ENCODE measurements at places on chromosomes 3 and 15.

DNA sequence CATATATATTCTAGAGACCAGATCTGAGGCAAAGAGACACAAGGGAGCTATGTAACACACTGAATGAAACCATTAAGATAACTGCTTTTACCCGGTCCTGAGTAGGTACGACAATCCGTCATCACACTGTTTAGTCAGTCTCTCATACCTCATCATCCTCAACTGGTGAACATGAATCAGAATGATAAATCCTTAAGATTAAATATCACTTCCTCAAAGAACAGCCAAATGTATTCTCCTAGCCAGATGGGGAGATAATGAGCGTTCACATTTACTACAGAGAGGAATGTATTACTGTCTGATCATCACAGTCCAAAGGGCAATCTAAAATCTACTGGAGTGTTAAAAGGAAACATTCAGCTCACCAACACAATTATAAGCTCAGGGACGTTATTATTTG is 319.4 kb upstream of the STAC start:
- H3K4me1 ChIP-seq, result no peaks in the 10 kb centered on the region
- H3K27me3 ChIP-seq, result no peaks in the 10 kb centered on the region
- no peak overlapping the region for H3K4me3 ChIP-seq
- no peak for DNase-seq
- no peak overlapping the region for H3K27ac ChIP-seq
- H3K36me3 ChIP-seq, result no peaks in the 10 kb centered on the region

- no peaks in the 10 kb centered on the region for H3K27me3 ChIP-seq
- H3K36me3 ChIP-seq, result no peaks in the 10 kb centered on the region
- H3K4me3 ChIP-seq, result no peak overlapping the region
- no peak for DNase-seq
- H3K4me1 ChIP-seq, result peaks cover 30% of the 10 kb centered on the region
These were observed 33.8 kb downstream of the DNASE1L3 start for GRCh38 chr3:58176827-58177489.

DNA sequence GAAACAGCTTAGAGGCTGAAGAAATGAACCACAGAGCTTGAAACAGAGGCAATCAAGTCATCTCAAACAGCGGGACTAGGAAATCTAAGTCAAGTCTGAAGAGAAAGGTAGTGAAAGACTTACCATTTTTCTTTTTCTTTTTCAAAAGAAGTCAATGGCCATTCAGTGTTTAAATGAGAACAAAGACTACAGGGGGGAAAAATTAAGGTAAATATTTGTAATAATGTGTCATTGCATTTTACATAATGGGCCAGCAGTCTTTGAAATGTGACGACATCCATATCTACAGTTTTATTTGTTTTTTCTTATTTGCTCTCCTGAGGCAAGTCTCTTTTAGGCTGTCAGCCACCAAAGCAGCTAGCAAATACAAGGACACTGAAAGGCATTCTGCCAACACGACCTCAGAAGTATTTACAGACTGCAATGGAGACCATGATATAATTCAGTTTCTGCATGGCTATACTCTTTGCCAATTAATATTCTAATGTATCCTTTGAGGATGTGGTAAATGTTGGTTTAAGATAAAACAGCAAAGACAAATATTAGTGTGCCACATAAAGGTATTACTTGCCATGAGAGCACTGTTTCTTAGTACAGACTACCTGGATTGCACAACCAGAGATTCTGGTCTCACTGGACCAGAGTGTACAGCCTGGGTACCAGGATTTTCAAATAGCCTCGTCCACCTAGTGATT is 307.0 kb upstream of the THBS1 start:
- peaks cover 17% of the 10 kb centered on the region for H3K4me1 ChIP-seq
- no peaks in the 10 kb centered on the region for H3K27me3 ChIP-seq
- H3K4me3 ChIP-seq, result no peak overlapping the region
- peak; percentile 64 for DNase-seq
- H3K36me3 ChIP-seq, result no peaks in the 10 kb centered on the region
- peak overlapping the region; percentile 78 for H3K27ac ChIP-seq

- H3K27me3 ChIP-seq, result no peaks in the 10 kb centered on the region
- no peak overlapping the region for H3K4me3 ChIP-seq
- H3K4me1 ChIP-seq, result no peaks in the 10 kb centered on the region
- no peaks in the 10 kb centered on the region for H3K36me3 ChIP-seq
- DNase-seq, result no peak
These were observed 103.5 kb downstream of the IMPG2 start for GRCh38 chr3:101216710-101217465.

DNA sequence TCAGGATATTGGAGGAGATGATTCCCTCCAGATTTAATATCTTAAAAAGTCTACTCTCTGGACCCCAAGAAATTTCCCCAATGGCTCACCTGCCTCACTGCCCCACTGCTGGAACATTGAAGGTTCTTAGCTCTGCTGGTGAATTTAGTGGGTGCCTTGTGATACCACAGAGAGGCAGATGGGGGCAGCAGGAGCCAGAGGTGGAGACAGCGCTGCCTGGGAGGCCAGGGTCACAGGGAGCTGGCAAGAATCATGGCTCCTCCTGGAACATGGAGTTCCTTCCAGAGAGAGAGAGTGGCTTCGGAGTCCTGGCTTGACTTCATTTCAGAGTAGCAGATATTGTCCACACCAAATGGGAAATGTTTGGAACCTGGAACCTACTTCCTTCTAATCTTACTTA is 263.5 kb upstream of the CFAP20DC start:
- peak; percentile 60 for DNase-seq
- no peak overlapping the region for H3K4me3 ChIP-seq
- H3K4me1 ChIP-seq, result no peaks in the 10 kb centered on the region
- H3K27me3 ChIP-seq, result no peaks in the 10 kb centered on the region

DNA sequence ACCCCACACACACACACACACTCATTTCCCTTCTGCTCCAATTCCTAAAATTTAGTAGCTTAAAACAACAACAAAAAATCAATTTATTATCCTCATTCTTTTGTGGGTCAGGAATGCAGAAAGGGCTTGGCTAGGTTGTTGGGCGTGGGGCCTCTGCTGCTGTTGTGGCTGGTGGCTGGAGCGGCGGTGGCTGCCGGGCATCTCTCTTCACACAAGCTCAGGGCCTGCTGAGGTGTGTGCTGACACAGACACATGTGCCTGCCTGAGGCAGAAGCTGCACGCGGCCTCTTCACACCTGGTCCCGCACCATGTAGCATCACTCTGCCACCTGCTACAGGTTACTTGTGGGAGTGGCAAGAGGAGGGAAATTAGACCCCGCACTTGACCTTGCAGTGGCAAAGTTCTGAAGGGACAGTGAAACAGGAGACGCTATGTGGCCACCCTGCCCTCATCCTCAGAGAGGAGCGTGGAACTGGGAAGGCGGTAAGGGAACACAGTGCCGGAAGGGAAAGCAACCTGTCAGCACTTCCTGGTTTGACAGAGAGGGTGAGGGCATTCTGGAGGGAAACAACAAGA is 64.0 kb upstream of the PRR20G start:
- H3K36me3 ChIP-seq, result no peaks in the 10 kb centered on the region
- H3K4me3 ChIP-seq, result no peak overlapping the region
- peaks cover 2% of the 10 kb centered on the region for H3K27me3 ChIP-seq
- no peak for DNase-seq
- no peaks in the 10 kb centered on the region for H3K4me1 ChIP-seq

- no peak overlapping the region for H3K4me3 ChIP-seq
- H3K27ac ChIP-seq, result no peak overlapping the region
- no peak for DNase-seq
These were observed 93.0 kb downstream of the MEIS2 start for GRCh38 chr15:37007301-37007700.

All from hepatocyte (in vitro differentiated cells).